ENCODE measurements at places on chromosomes 1 and 21.

DNA sequence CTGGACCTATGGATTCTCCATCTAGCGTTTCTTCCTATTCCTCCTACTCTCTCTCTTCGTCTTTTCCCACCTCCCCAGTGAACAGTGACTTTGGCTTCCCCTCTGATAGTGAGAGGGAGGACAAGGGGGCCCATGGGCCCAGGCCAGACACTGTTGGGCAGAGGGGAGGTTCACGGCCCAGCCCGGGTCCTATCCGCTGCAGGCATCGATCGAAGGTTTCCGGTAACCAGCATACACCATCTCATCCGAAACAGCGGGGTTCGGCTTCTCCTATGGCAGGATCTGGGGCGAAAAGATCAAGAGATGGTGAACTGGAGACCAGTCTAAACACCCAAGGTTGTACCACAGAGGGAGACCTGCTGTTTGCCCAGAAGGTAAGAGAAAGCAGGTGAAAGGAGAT, 906 bp downstream of the CIART start:
- no peak for DNase-seq

- DNase-seq, result no peak
Measured at GRCh38 chr1:81876901-81877733, 76.4 kb downstream of the ADGRL2 start.

DNA sequence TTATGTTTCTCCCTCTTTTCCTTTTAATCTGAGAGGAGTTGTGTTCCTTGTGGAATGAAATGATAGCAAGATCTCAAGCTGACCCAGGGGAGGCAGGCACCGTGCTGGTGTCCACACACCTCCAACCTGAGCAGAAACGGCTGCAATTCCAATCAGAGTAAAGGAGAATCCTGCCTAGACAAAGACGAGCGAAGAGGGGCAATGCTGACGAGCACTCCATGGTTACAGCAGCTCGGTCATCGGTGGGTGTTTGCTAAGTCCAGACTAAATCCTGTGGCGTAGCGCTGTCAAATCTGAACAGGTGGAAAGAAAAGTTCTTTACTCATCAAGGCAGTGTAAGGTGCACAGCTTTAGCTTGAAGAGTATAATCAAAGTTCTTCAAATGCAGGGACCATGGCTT, 74.8 kb downstream of the PLD5 start:
- no peak for DNase-seq

DNA sequence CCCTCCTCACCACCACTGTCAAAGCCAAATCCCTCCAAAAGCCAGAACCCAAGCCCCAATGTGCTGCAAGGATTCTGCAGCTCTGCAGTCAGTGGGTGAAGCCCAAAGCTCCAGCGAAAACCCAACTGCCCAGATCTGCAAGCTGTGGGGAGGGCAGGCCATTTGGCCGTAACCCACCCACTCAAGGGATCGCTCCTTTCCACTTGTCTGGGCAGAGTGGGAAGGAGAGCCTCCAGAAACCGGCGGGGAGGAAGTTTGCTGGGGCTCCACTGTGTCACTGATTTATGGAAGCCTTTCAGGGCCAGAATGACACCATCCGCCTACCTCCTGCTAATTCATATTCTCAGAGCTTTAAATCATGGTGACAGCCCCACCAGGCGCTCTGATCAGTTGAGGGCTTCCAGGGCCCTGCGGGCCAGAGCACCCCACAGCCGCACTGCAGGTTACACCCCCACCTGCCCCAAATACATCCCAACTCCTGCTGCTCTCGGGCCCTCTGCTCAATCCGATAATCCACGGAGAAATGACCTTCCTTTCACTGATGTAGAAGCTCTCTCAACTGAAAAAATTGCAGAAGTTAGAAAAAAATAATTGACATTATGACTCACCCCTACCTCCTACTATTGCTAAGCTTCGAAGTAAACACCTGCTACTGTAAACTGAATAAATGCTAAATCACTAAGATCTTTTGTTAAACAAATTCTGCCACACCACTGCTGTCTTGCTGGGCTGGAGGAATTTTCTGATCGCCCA, 40.6 kb upstream of the RAB4A start:
- no peak for DNase-seq

DNA sequence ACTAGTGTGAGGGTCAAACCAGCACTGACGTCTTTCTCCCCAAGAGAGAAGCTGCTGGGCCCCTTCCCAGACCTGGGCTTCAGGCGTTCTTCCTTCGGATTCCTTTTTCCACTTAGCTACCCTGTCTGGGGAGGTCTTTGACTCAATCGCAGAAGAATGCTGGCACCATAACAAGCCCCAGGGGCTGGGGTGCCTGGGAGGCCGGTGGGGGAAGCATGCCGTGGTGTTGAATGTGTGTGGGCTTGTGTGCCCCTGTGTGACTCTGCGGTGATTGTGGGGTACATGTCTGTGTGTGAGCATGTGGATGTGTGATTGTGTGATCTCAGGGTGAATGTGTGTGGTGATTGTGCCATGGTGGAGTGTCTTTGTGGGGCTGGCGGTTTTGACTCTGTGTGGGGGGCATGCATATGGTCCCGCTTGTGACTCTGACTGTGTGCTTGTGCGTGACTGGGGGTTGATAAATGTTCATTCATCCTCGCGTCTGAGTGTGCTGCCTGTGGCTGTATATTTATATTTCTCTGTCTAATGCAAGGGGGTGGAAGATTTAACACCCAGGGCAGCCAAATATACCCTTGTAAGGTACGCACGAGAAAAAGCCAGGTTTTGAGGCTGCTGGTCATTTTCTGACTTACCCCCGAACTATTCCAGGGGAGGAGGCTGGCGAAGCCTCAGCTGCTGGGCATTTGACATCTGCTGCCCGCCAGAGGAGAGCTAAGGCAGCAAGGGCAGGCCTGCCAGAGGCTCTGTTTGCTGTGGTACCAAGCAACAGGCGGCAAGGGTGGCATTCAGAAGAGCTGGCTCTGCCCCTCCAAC, 1.1 kb upstream of the SYNC start:
- DNase-seq, result peak; percentile 99

DNA sequence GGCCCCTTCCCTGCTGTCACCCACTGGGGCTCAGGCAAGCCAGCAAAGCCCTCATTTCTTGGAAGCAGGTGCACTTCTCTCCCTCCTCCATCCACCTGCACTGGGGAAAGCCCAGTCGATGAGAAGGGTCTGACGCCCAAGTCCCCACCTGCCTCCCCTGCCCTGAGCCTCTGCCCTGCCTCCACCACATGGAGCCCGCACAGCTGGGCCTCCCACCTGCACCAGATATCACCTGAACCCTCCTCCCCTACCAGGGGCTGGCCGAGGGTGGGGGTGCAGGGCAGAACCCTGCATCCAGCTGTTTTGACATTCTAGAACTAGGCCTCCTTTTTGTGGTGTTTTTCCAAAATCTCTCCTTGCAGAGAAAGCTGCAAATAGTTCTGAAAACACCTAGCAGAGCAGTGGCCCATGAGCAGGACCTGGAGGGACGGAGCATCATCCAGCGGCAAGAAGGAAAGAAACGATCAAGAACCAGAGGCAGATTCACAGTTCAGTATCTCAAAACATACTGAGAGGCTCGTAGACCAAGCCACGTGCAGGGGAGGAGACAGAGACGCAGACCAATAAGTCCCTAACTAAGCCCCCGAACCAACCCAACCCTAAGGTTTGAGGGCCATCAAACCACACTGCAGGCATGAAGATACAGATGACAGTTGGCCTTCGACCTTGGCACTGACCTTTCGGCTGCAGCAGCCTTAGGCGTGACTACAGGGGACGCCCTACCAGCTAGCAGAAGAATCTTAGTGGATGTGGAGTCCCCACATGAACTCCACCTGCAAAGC, 16.7 kb downstream of the CHD5 start:
- no peak for DNase-seq

- no peak for DNase-seq
Measured at GRCh38 chr1:36540056-36540455, 57.3 kb upstream of the CSF3R start.

- no peak for DNase-seq
Measured at GRCh38 chr1:66510407-66510806, 23.5 kb upstream of the SGIP1 start.

GRCh38 chr1:10765734-10766478, 30.5 kb downstream of the CASZ1 start:
- DNase-seq, result no peak

GRCh38 chr1:231625975-231626534, 535 bp upstream of the DISC1 start:
- DNase-seq, result no peak

- DNase-seq, result no peak
Measured at GRCh38 chr1:165134431-165134830, 222.1 kb downstream of the LMX1A start.

GRCh38 chr1:80565406-80565805, 1235.3 kb upstream of the ADGRL2 start:
- no peak for DNase-seq

DNA sequence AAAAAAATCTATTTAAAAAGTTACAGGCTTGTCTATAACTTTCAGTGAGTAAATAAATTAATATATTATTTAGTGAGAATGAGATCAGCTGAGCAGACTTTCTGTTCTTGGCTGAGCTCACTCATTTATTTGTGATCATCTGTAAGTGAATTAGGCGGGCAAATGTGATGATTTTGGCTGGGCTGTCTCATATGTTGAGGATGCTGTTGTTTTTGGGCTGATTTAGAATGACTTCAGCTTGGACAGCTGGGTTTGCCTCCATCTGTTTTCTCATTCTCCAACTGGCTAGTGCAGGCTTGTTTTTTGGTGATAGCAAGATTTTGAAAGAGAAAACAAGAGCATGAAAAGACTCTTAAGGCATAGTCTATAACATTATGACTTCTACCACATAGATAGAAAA, 475.8 kb upstream of the OLFM3 start:
- no peak for DNase-seq

- no peak for DNase-seq
Measured at GRCh38 chr1:208242941-208243526, 1.1 kb downstream of the PLXNA2 start.

DNA sequence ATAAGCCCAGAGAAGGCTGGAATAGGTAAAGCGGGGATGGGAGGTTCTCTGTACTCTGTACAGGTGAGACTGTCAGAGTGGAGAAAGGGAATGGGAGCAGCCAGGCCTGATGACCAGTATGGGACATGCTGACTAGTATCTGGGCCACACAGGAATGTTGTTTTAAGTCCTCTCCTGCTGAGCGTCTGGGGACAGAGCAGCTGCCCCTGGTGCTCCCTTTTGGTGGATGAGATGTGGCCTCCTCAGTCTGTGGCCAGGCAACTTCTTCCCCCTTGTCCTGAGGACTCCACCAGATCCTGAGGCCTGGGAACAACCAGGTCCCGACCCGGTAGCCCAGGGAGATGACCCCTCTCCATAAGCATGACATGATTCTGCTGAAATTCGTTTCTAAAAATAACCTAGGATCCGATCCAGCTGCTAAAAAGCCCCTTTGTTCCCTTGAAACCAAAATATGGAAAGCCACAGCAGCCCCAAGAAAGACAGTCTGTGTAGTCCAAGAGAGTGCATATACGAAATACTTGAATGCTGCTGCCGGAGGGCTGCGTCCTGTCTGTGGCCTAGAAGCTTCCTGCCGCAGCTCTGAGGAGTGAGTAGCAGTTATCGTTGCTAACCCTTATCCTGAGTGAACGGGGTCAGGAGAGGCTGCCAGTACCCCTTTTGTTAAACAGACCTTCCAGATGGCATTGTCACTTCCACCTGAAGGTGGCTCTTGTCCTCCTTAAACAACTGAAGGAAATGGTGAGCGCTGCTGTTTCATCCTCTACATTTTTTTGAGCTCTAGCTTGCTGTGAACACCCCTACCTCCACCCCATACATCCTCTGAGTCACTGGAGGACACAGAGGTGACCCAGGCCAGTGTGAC, 47.1 kb downstream of the ATP2B4 start:
- DNase-seq, result peak; percentile 97

GRCh38 chr1:32891241-32891570, 4.9 kb downstream of the HPCA start:
- DNase-seq, result no peak

DNA sequence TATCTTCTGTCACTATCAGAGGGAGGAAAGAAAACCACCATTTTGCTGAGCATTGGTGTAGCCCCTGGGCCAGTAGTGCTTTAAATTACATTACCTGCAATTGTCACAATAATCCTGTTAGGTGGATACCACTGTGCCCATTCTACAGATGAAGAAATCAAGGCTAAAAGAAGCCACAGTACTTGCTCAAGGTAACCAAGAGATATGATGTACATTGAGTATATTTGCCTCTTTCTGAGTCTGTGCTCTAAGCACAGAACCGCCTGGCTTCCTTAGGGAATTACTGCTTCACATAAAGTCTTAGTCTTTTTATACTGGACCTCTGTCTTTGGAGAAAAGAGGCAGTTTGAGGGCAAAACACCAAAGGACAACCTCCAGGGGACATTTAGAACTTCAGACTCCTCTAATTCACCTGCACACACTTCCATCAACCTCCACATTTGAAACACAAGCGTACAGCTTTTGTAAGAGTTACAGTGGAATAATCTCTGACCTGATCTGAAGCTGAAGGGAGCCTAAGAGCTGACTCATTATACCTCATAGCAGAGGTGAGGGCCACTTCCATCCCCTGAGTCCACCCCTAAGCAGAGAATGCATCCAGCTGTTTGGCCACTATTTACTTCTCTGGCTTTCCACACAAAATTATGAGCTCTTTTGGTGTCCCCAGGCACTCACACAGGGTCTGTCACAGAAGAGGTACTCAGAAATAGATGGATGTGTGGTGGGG, 61.8 kb downstream of the PLPP3 start:
- no peak for DNase-seq

GRCh38 chr1:234963180-234963903, 165.3 kb downstream of the TOMM20 start:
- peak; percentile 77 for DNase-seq

- peak; percentile 17 for DNase-seq
Measured at GRCh38 chr1:239308701-239309333, 77.6 kb upstream of the CHRM3 start.
